ENCODE measurements at places on chromosomes 6 and 20. TPM values are rescaled to one million over a fixed set of nuclear protein-coding genes. Genes with fewer than 3 reads are reported as not detected.

VTA1 gene
- 66.1 TPM for total RNA-seq

TNNC2 gene
- 0.56 TPM for total RNA-seq

PRRT1 gene
- not detected for total RNA-seq

CRISP3 gene
- total RNA-seq: not detected

BPI gene
- not detected for total RNA-seq

GLP1R gene
- under 0.01 TPM for total RNA-seq

FLRT3 gene
- total RNA-seq: 0.58 TPM

NPEPL1 gene
- total RNA-seq: 21.4 TPM

MTO1 gene
- total RNA-seq: 24.8 TPM

SLC22A16 gene
- under 0.01 TPM for total RNA-seq

SRXN1 gene
- 64.3 TPM for total RNA-seq

LAMP5 gene
- total RNA-seq: 0.19 TPM

HRH3 gene
- total RNA-seq: not detected

LST1 gene
- total RNA-seq: not detected

PTCRA gene
- total RNA-seq: not detected

FABP7 gene
- not detected for total RNA-seq

LYRM4 gene
- 29.9 TPM for total RNA-seq

ELOVL4 gene
- total RNA-seq: 6.2 TPM

Measured in regular cardiac myocyte (primary cell).